ENCODE measurements at places on chromosomes 3 and 15.

DNA sequence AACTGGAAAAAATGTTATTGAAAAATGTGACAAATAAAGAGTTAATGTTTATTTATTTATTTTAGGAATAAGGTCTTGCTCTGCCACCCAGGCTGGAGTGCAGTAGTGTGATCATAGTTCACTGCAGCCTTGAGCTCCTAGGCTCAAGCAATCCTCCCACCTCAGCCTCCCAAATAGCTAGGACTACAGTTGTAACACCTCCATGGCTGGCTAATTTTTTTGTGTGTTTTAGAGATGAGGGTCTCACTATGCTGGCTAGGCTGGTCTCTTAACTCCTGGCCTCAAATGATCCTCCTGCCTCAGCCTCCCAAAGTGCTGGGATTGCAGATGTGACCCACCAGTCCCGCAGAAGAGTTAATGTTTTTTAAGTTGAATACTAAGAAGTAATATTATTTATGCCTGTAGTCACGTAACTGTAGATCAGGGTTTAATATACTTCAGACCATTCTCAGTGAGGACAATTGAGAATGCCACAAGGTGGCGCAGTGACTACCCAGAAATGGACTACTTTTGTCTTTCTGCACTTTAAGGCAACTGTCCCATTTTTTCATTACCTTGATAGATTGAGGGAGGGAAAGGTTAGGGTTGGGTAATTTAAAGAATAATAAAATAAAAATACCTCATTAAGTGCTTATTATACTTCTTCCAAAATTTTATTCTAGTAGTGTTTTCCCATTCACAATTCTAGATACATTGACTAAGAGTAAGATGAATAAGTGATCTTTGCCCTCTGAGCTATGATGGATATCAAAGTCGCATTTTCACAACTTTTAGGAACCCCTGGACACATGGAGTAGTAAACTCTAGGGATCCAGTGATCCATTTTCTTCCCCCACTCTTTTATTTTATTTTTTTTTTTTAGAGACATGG is 6.0 kb downstream of the MUC13 start:
- DNase-seq = peak; percentile 32

- no peak for DNase-seq
Observed at GRCh38 chr3:86954747-86955146, 36.2 kb downstream of the VGLL3 start.

GRCh38 chr3:30069056-30069455 is 537.3 kb upstream of the TGFBR2 start:
- DNase-seq = no peak

- no peak for DNase-seq
Observed at GRCh38 chr3:76177610-76178009, 392.3 kb upstream of the ZNF717 start.

- no peak for DNase-seq
Observed at GRCh38 chr3:170240671-170241070, 18.4 kb downstream of the PRKCI start.

DNA sequence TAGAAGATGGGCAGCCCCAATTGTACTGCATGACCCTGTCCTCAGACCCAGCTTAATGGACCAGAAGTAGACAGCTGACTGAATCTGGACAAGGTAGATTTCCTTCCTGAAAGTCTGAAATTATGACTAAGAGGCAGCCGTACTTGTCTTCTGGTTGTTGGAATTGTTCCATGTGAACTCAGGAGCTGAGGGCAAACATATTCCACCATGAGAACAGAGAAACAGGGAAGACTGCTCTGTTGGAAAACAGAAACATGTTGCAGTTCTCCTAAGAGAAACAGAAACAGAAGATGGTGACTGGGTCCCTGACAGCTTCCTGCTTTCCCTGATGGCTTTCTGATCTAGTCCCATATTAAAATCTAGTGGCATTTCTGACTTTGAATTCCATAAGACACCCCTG is 24.1 kb downstream of the POPDC2 start:
- DNase-seq = no peak

DNA sequence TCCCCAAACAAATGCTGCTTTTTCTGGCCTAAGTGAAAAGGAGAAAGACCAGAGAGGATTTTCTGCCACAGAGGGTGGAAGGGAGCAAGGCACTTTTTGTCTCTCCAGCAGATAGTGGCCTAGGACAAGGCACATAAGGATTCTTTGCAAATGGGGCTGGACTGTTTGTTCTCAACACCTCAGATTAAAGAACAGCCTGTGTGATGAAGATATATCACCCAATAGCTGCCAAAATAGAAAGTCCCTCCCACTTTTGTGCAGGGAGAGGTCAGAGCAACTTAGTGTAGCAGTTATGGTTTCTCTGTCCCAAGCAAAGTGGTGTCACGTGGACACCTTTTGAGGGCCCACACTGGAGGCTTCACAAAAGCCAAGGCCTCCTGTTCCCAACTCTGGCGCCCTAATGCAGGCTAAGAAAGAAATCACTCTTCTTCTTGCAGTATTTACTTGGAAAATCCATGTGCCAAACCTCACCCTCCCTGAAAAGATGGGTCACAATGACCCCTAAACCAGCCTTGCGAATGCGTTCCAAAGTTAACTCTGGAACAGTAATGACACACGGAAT is 84.9 kb downstream of the LRIG1 start:
- no peak for DNase-seq
